ENCODE measurements at places on chromosomes 3 and 15. TPM values are rescaled to one million over a fixed set of nuclear protein-coding genes. Genes with fewer than 3 reads are reported as not detected.

The ECE2 gene
- total RNA-seq, result 3.6 TPM

The LRRC49 gene
- total RNA-seq, result 32.5 TPM

The TTC21A gene
- 13.4 TPM for total RNA-seq

The MME gene
- total RNA-seq, result 34.5 TPM

The IL17RE gene
- total RNA-seq, result 1.1 TPM

The PROK2 gene
- total RNA-seq, result 2.0 TPM

The SSR3 gene
- total RNA-seq, result 129 TPM
